NCI-H2029 treated with DMSO at 0.1 percent for 48 hours (cell line): ENCODE measurements at places on chromosomes 13 and 19.

DNA sequence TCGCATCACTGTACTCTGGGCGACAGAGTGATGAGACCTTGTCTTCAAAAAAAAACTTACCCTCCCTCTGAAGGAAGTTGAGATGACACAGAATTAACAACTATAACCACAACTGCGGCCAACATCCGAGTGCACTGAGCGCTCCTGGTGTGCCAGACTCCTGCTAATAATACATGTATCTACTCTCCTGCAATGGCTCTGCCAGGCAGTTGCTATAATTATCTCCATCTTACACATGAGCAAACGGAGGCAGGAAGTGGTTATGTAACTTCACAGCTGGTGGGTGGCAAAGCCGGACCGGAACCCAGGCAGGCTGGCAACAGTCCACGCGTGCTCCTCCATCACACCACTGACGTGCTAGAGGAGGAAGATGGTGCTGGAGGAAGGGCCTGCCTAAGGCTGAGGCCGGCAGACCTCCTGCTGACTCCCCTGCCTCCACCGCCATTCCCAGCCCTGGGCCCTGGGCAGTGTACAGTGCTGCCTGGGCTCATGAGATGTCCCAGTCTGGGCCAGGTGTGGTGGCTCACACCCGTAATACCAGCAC is 12.6 kb downstream of the XRCC1 start:
- DNase-seq = peak; percentile 83

DNA sequence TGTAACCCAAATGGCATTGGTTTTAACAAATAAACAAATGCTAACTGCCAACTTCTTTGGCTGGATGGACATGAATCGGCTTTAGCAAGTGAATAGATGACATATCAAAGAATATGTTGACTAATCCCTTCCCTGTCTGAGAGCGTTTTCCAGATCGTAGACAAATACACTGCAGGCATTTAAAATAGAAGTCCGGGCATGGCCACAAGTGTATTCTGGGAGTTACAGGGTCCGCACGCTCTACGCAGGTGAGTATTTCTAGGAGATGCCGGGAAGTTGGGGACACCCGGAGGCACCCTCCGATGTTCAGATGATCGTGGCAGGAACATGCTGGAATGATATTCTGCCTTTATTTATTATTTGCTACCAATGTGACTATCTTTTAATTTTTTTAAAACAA is 53.2 kb upstream of the ZNF536 start:
- no peak for DNase-seq

DNA sequence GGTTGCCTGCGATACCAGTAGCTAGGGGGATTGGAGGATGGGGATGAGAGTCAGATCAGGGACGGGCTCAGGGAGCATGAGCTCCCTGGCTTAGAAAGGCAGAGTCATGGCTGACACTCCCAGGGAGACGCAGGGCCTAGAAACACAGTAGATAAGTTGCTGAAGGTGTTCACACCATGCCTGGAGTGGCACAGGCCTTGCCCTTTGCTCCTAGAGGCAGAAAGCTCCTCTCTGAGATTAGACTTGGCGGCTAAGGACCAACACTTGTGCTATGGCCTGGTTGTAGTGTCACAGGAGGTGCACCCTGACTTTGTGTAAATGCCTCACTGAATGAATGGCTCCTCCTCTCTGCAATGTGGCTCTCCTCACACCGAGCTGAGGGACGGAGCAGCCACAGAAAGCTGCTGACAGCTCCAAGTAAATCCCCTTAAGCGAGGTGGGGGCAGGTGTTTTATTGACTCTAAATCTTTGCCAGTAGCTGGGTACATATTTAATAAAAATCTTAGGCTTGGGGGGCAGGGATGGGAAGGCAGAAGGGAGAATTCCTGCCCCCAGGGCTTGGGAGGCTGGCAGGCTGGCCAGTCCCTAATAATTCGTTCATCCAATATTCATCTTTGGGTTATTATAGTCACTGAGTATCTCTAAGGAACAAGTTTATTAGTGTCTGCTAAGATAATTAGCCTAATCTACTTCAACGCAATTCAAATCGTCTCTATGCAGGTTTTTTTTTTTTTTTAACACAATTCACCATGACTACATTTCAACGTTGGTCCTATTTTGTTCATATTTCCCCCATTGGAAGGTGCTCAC is 54.9 kb downstream of the SIAH3 start:
- DNase-seq = no peak

DNA sequence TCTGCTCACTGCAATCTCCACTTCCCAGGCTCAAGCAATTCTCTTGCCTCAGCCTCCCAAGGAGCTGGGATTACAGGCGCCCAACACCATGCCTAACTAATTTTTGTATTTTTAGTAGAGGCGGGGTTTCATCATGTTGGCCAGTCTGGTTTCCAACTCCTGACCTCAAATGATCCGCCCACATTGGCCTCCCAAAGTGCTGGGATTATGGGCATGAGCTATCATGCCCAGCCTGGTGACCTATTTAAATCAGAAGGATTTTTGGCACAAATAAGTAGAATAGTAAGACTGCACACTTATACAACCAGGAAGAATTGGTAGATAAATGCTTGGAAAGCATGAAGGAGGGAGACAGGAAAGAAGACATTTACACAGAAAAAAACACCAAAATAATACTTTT is 53.4 kb upstream of the AKAP11 start:
- no peak for DNase-seq

DNA sequence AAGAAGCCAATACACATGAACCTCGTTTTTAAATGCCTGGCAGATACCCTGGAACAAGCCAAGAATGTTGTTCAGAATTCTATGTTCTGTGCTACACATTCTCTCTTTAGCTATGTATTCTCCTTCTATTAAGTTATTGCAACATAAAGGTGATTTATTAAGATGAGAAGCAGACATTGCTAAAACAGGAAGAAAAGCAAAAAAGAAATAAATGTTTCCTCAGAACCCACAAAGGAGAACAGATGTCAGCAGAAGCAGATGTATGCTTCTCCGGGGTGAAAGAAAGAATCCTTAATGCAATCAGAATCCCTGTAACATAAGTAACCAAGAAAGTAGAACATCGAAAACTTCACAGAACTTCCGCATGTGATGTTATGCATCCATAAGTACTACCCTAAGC is 302.9 kb downstream of the DCT start:
- DNase-seq = no peak
